ENCODE measurements at places on chromosomes 4 and X.
A peak's percentile ranks its signal among the peaks of the same experiment; 100 is the strongest.

- no peak for DNase-seq
Observed at GRCh38 chr4:188295899-188296298, 156.7 kb downstream of the TRIML1 start.

DNA sequence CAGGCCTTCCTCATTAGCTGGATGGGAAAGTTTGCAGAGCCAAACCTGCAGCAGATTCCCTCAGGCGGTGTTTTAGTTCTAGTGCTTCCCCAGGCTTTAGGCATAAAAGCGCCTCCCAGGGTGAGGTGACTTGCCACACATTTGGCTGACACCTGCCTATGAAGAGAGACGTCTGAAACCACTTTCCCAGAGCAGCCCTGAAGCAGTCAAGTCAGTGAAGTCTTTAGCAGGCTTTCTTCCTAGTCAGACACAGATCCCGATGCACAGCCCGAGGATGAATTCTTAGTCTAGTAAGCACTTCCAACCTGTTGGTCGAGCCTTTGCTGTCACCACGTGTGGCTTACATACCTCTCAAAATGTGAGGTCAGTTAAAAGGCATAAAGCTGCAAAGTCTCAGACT, 484.1 kb downstream of the SMARCA1 start:
- DNase-seq = no peak

- peak; percentile 80 for DNase-seq
Observed at GRCh38 chr4:2469192-2469984, 482 bp downstream of the RNF4 start.

- peak; percentile 40 for DNase-seq
Observed at GRCh38 chr4:77025643-77026321, 50.0 kb downstream of the CCNI start.

DNA sequence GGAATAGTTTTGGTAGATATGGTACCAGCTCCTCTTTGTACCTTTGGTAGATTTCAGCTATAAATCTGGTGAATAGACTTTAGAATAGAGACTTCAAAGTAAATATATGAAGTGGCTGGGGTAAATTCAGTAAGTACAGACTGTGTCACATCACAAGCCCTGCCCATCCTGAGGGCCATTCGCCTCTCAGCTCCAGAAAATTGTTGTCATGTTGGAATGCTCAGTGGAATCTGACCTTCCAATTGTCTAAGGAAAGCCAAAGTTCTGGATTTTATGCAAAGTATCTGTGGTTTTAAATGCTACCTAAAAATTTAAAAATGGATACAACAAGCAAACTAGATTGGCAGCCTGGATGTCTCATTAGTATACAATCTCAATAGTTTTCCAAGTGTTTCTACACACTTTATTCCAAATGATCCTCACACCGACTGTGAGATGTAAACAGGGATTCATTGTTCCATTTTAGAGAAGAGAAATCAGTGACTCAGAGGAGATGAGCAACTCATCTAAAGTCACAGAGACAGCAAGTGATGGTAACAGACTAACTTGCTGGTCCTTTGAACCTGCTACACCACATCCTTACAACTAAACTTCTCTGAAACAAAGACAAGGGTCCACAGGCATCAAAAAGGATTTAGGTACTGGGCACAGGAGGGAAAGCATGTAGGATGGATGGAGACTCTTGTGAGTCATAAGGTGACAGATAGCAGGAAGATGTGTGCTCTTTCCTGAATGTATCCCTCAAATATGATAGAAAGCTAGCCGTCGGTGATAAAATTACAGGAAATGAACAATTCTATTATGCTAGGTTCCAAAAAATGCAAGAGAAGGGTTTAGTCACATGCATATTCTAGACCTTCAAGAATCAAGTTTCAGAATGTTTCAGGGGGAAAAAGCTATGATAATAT, 127.3 kb downstream of the ATP10D start:
- DNase-seq = no peak

- DNase-seq = no peak
Observed at GRCh38 chrX:11053351-11053750, 57.8 kb upstream of the HCCS start.

GRCh38 chr4:31518796-31519250, 798.7 kb downstream of the PCDH7 start:
- no peak for DNase-seq

- DNase-seq = no peak
Observed at GRCh38 chr4:7938609-7939376, 868 bp downstream of the AFAP1 start.

DNA sequence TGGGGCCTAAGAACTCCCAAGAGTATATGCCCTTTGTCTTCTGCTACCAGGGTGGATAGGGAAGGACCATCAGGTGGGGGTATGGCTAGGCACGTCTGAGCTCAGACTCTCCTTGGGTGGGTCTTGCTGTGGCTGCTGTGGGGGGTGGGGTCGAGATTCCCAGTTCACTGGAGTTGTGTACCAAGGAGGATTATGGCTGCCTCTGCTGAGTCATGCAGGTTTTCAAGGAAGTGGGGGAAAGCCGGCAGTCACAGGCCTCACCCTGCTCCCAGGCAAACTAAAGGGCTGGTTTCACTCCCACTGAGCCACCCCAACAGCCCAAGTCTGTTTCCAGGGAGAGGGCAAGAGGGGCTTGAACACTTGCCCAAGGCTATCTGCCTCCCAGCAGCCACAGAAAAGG, 249.7 kb downstream of the NR3C2 start:
- no peak for DNase-seq

- peak; percentile 27 for DNase-seq
Observed at GRCh38 chr4:107094332-107094731, 58.2 kb upstream of the DKK2 start.

GRCh38 chrX:63708801-63709200, 76.2 kb downstream of the ARHGEF9 start:
- no peak for DNase-seq

DNA sequence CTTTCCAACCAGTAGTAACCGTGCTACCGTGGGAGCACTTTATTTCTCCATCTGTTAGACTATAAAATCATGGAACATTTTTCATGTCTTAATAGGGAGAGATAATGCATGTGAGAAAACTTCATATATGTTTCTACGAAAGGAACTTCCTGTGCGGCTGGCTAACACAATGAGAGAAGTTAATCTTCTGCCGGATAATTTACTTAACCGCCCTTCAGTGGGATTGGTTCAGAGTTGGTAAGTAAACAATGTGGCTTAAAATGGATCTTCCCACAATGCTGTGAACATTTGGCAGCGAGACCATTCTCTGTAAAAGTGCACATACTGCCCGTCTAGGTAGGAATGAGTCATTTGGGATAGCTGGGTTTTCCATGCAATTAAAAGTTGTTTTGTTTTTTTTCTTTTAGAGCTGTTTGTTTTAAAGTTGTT, 29.6 kb downstream of the PDK3 start:
- DNase-seq = no peak

DNA sequence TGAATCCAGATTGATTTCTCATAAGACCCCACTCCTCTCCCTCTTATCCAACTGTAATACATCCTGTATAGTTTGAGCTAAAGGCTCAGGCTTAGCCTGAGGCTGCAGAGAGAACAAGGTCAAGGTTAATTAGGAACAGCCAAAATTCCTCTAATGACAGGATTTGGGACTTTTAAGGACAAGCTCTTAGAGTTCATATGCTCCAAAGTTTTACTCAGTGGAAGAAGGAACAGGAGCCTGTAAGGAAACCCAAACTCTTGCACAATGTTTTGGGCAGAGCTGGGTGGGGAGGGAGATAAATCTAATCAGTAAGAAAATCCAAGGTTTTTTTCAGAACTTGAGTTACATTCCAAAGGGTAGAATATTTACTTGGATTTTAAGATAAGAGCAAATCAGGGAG, 238.8 kb downstream of the QDPR start:
- no peak for DNase-seq

DNA sequence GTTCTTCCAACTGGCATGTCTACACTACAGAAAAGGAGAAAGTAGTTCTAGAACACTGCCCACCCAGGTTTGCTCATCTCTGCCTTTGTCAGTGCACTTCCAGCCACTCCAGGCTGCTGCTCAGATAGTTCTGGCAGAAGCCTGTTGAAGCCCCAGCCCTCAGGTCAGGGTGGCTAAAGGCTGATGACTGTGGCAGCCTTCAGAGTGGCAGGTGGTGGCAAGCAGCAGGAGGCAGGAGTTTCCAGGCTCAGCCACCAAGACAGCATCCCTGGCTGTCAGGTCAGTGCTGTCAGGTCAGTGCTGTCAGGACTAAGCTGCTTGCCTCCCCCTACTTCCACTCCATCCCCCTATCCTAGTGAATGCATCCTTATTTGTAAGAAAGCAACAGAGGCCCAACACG, 100.4 kb downstream of the MAMLD1 start:
- DNase-seq = no peak

- DNase-seq = no peak
Observed at GRCh38 chr4:168218645-168219044, 99.9 kb downstream of the DDX60 start.

GRCh38 chr4:168846414-168846813, 163.6 kb downstream of the CBR4 start:
- DNase-seq = no peak

GRCh38 chr4:5034206-5034605, 14.9 kb upstream of the CYTL1 start:
- DNase-seq = no peak

GRCh38 chr4:24743927-24744326, 51.4 kb upstream of the SOD3 start:
- DNase-seq = no peak

GRCh38 chr4:108758498-108758897, 4.4 kb downstream of the ETNPPL start:
- DNase-seq = no peak

GRCh38 chr4:184817494-184818215, 8.1 kb downstream of the ACSL1 start:
- no peak for DNase-seq

DNA sequence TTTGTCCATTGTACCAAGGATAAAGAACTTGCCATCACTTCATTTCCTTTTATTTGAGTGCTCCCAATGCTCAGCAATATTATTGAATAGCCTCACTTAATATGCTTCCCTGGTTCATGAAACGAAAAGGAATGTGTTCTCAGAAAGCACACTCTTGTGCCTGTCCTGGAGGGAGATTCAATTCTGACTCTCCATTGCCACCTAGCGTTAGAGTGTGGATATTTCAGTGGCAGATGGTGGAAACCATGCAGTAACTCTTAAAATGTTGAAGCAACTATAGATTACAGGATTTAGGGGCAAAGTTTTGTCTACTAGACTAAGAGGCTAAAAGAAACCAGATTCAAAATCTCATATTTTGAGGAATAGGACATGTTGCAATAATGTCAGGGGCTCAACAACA, 36.0 kb downstream of the GAB3 start:
- DNase-seq = peak; percentile 55

GRCh38 chr4:79198951-79199587, 126.8 kb downstream of the NAA11 start:
- no peak for DNase-seq

GRCh38 chrX:32842053-32842452, 369.3 kb downstream of the DMD start:
- DNase-seq = no peak

DNA sequence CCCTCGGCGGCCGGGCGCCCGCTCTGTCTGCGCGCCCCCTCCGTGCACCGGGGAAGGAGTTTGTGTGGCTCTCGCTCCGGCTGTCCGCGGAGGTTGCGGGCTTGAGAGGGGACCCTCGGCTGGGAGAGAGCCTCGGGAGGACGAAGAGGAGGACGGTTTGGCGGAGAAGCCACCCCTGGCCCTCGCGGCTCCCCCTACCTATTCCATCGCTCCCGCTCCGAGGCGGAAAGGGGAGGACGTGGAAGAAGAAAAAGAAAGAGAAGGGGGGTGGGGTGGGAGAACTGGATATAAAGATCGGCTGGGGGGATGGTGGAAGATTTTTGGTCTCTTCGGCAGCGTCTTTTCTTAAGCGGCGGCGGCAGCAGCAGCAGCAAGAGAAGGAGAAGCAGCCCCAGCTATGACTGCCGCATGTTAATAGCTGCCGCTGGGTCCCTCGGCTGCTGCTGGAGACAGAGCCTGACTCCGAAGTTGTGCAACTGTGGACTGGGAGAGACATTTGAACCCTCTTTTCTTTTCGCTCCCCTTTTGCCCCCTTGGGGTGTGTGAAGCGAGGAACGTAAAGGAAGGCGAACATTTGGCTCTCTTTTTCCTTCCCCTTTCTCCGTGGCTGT, 895 bp downstream of the ADGRL3 start:
- peak; percentile 14 for DNase-seq

DNA sequence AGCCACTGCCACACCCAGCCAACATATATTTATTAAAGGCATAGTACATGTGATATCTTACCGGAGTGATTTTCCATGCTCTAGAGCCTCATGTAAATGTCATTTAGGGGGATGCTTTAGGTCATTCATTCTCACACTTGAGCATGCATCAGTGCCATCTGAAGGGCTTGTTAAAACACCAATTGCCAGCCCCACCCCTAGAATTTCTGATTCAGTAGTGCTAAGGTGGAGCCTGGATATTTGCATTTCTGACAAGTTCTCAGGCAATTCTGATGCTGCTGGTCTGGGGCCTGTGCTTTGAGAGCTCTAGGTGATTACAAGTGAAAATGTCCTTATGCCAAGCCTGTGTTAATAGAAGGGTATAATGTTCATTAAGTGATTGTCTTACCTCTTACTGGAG, 107.7 kb downstream of the PHEX start:
- no peak for DNase-seq

GRCh38 chrX:129739578-129739977, 799 bp downstream of the XPNPEP2 start:
- no peak for DNase-seq

DNA sequence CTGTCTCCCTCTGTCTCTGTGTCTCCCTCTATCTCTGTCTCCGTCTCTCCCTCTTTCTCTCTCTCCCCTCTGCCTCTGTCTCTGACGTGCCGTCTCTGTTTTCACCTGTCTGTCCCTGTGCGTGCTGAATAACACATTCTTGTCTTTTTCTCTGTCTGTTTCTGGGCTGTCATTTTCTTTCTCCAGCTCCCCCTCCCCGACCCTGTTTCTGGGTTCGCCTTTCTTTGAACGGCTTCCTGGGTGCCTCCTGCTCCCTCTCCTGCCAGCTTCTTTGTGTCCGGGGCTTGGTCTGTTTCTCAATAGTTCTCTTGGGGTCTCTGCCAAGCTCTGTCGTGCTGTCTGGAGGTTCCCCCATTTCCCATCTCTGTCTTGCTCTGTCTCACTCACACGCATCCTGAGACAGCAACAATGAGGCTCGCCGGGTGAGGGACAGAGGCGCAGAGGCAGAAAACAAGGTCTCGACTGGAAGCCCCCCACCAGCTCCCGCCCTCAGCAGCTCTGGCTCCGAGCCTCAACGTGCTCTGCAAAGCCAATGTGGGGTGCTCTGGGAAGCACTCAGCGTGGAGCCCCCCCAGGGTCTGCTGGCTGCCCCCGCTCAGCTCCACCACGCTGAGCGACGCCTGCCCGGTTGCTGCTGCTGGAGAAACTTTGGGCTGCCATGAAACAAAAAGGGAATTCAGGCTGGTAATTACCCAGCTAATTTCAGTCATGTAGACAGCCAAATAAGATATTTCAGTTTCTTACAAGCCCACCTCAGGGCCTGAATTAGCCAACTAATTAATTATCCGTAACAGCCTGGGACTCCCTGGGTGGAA, 3.4 kb downstream of the CPLX1 start:
- no peak for DNase-seq

DNA sequence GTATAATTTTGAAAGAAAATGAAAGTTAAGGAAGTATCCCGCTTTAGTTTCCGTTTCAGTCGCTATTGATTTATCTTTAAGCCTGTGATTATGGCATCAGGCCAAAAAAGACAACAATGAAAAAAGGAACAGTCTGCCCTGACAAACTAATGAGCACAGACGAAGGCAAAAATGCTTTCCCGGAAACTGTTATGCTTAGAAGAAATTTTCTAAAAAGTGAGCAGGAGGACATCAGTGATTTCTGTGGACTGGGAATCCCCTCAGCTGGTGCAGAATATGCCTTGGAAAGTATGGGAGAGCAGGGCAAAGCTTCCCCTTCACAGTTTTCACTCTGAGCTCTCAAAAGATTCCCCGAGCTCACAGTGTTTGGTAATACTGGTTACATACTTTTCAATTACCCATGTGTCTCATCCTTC, 5.1 kb upstream of the CXCL10 start:
- DNase-seq = no peak
